ENCODE measurements at places on chromosomes 5 and 9.
A peak's percentile ranks its signal among the peaks of the same experiment; 100 is the strongest.

GRCh38 chr5:80837679-80838078, 122.5 kb upstream of the RASGRF2 start:
- peak; percentile 6 for DNase-seq

- DNase-seq = no peak
Measured at GRCh38 chr5:151630088-151630487, 39.0 kb upstream of the FAT2 start.

DNA sequence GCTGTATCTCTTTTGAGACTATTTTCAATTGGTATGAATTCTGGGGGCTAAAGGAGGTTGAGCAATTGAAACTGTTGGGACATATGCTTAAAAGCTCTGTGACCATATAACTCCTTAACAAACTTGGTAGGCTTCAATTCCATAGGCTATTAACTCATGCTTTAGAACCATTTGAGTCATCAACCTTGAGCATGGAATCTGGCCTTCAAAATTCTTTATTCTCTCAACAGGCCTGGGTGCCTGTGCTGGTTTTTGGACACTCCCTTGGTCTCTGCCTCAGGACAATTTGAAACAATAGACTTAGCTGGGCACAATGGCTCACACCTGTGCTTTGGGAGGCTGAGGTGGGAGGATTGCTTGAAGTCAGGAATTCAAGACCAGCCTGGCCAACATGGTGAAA, 61.4 kb upstream of the EPB41L4A start:
- DNase-seq = no peak

DNA sequence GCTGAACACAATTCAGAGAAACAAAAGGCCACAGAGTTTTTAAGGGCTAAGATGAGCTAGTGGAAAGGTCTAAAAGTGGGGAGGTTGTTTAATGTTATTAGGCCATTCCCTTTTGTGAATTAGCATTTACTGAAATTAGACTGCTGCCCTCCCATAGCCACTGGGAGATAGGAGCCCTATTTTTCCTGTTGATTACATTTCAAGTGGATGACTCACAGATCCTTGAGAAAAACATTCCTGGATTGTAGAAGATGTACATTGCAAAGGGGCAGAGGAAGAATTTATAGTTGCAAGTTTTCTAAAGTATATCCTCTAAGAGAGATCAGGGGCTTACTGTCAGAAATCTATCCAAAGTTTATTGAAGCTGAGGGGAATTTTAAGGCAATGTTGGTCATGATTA, 367.1 kb upstream of the IZUMO3 start:
- no peak for DNase-seq

DNA sequence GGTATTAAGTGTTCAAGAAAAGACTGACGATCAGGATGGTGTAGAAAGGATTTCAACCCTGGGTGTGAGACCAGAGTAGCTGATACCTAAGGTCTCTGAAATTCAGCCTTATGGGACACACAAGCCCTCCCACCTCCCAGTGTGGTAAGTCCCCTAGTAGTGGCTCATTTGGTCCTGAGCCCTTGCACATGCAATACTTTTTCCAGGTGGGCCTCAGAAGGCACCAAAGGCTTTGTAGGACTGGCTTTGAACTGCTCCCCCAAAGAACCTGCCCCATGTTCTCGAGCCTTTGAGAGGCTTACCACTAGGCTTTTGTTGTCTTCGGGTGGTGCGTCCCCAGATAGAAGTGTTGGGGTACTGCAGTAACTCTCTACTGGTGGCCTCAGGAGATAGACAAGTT, 803 bp downstream of the GARIN3 start:
- DNase-seq = no peak

- DNase-seq = peak; percentile 5
Measured at GRCh38 chr5:147223948-147224791, 10.7 kb upstream of the STK32A start.

DNA sequence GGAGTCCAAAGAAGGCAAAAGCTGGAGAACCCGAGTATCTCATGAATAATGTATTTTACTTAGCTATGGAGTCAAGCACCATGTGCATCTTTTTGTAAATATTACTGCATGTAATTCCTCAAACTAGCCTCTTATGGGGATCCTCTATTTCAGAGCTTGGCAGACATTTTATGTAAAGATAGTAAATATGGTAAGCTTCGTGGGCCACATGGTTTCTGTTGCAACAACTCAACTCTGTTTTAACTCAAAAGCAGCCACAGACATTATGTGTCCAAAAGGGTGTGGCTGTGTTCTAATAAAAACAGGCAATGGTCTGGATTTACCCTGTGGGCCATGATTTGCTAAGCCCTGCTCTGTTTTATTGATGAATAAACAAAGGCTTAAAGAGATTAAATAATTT, 17.3 kb downstream of the DAPK1 start:
- no peak for DNase-seq

All from CD4-positive, alpha-beta T cell treated with Interleukin-12 subunit alpha and Interleukin-12 subunit beta, for 1 hour (primary cell).